Astrocyte of the hippocampus (primary cell): ENCODE measurements at places on chromosomes 3 and 15.
A peak's percentile ranks its signal among the peaks of the same experiment; 100 is the strongest.

DNA sequence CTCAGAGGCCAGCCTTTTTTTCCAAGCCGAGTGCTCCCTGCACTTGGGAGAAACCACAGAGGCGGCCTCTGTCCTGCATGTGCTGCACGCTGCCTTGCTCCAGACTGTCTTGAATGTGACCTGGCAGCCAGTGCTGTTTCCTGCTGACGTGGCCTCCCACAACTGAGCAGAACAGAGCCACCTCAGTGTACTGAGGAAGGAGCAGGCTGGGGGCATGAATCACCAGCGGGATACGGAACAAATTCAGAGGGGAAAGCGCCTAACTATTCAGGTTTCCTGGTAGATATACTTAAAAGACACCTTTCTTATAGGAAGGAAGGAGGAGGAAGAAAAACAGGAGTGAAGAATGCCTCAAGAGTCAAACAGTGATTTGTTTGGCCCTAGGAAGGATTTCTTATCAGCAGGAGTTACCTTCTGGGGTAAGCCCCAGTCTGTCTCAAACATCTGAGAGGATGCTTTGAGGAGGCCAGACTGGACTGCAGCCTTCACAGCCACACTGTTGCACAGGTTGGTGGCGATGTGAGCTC, 114.0 kb downstream of the FNDC3B start:
- peak; percentile 98 for DNase-seq

GRCh38 chr3:169809230-169809795, 3.4 kb upstream of the LRRIQ4 start:
- DNase-seq = no peak

GRCh38 chr15:97966246-97966645, 5.7 kb downstream of the ARRDC4 start:
- no peak for DNase-seq

- no peak for DNase-seq
Measured at GRCh38 chr3:171113716-171114115, 87.2 kb upstream of the SLC2A2 start.
